ENCODE measurements at places on chromosomes 16 and 17.
A peak's percentile ranks its signal among the peaks of the same experiment; 100 is the strongest.

- DNase-seq: no peak
Measured at GRCh38 chr17:2835780-2836179, 39.5 kb downstream of the RAP1GAP2 start.

GRCh38 chr16:66508914-66509496, 40.9 kb downstream of the TK2 start:
- DNase-seq: no peak

- no peak for DNase-seq
Measured at GRCh38 chr17:6654841-6655731, 3.5 kb downstream of the C17orf100 start.

DNA sequence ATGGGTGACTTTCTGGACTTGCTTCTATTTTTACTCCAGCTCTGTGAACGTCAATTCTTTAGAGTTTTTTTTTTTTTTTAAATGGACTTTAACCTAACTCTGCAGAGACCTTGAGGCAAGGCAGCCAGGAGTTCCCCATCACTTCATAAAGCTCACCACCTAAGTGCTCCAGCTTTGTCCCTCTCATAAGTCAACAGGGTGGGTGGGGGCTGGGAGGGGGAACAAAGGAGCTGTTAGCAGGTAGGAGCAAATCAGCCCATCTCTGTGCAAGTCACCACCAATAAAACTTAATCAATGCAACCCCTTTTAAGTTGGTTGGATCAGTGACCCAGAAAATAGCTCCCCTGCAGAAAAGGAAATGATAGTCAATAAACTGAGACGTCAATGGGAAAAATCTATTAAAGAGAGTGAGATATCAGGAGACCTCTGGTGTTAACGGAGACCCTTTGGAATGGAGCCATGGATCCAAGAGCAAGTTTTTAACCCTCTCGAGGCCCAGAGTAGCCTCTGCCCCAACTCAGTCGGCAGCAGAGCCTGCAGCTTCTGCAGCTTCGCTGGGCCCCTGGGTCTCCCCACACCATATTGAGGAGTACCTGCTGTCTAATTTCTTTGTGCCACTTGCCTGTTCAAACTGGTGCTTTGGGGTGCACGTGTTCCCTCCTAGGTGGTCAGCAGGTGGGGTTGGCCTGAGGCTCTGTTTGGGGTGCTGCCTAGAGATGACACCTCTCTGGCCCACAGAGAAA, 27.6 kb upstream of the ETV4 start:
- no peak for DNase-seq

GRCh38 chr16:51163894-51164566, 13.0 kb upstream of the SALL1 start:
- DNase-seq: no peak

DNA sequence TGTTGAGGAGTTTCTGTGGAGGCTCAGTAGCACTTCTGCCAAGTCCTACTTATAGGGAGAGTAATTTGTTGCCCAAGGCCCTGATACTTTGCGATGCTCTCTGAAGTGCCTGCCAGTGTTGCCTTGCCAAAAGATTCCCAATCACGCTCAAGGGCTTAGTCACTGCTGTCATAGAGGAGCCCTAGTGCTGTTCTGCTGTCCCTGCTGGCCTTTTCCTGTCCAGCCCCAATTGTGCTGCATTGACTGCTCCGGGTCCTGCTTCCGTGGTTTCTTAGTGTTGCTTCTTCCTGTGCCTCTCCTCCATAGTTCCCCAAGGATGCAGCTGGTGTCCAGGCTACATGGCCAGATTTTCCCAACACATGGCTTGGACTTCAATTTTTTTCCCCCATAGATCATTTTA, 13.9 kb downstream of the NUP93 start:
- DNase-seq: no peak

- no peak for DNase-seq
Measured at GRCh38 chr17:15238057-15238456, 27.1 kb downstream of the PMP22 start.

DNA sequence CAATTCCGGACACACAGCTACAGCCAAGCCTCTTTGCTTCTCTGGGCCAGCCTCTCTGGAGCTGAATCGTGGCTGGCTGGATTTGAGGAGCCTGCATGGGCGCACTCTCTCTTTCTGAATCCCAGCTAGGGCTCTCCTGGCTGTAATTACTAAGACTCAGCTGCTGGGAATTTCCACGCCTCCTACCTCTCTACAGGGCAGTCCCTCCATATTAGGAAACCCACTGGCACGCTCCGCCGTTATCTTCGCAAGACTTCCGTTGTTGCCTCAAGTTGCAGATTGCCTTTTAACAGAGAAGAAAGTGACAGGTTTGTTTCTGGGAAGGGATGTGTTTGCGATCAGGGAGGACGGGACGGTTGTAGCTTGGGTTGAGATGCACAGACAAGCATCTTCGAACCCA, 188.4 kb upstream of the NLRP1 start:
- no peak for DNase-seq

DNA sequence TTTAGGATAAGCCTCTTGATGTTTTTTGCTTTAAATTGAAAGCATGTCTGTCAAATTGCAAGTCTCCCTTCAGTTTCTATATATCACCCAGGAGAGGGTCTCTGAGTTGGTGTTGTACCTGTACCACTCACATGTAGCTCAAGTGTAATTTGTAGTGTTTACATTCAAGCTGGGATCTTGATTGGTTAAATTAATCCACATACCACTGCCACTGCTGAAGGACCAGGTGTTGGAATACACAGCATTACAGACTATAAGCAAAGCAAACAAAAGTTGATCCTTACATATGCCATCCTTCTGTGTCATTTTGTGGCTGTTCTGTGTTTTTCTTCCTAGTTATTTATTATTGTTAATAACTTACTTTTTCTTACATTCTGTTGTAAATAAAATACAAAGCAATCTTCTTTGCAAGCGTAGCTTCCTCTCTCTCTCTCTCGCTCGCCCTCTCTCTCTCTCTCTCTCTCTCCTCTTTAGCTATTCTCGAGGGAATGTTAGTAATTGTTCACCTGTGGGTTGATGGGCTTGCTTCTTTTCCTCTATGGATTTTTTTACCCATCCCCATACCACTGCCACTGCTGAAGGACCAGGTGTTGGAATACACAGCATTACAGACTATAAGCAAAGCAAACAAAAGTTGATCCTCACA, 20.8 kb upstream of the NOL11 start:
- no peak for DNase-seq

- DNase-seq: no peak
Measured at GRCh38 chr16:69827524-69827923, 65.4 kb downstream of the WWP2 start.

DNA sequence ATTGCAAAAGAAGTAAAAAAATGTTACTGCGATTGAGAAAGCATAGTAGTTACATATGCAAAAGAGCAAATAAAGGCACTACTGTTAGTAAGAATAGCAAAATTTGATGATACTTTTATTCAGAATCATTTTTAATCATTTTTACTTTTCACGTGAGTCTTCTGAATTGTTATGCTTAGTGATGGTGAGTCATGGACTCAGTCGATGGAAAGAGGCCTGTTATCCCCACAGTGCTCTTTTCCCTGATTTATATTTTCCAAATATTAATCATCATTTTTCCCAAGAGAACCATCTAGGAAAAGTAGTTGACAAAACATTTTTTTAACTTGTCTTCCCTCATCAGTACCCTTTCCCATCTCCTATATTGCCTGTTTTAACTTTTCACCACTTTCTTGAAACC, 181.1 kb downstream of the CHD9 start:
- DNase-seq: no peak

GRCh38 chr16:2895813-2896212, 12.8 kb downstream of the FLYWCH2 start:
- no peak for DNase-seq

- DNase-seq: no peak
Measured at GRCh38 chr17:10147761-10148415, 50.5 kb downstream of the GAS7 start.

- no peak for DNase-seq
Measured at GRCh38 chr16:6146874-6147425, 1049.4 kb upstream of the EEF2KMT start.

- DNase-seq: no peak
Measured at GRCh38 chr17:36933512-36934143, 3.6 kb upstream of the LHX1 start.

GRCh38 chr16:28524681-28525171, 14.0 kb downstream of the NUPR1 start:
- no peak for DNase-seq

- DNase-seq: no peak
Measured at GRCh38 chr16:79037521-79038373, 562.8 kb downstream of the MAF start.

DNA sequence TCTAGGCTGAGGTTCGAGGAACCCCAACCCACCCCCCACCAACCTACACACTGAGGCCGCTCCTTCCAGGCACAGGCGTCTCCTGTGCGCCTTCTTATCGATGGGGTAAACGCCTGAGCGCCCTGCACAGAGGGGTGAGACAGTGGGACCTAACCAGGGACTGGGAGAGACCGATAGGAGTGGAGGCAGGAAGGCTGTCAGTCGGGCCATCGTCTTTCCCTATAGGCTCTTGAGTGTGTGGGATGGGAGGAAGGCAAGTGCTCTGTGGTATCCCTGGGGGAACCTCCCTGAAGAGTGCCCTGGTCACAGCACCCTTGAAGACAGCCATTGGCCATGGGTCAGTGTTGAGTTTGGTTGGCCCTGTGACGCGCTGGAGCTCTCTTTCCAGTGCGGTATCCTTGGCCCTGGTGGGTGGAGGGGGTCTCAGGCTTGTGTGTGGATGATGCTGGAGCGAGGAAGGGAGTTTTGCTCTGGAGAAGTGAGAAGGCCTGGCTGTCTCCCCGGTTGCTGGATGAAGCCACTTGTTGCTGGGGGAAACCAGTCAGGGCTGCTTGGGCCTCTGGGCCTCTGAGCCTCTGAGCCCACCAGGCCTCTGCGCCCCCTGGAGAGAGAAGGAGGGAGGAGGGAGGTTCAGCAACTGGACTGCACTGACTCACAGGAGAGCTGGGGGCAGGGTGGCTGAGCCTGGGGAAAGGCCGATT, 1.7 kb downstream of the GPRC5C start:
- no peak for DNase-seq

GRCh38 chr16:68893710-68894705, 50.7 kb downstream of the TANGO6 start:
- DNase-seq: no peak

DNA sequence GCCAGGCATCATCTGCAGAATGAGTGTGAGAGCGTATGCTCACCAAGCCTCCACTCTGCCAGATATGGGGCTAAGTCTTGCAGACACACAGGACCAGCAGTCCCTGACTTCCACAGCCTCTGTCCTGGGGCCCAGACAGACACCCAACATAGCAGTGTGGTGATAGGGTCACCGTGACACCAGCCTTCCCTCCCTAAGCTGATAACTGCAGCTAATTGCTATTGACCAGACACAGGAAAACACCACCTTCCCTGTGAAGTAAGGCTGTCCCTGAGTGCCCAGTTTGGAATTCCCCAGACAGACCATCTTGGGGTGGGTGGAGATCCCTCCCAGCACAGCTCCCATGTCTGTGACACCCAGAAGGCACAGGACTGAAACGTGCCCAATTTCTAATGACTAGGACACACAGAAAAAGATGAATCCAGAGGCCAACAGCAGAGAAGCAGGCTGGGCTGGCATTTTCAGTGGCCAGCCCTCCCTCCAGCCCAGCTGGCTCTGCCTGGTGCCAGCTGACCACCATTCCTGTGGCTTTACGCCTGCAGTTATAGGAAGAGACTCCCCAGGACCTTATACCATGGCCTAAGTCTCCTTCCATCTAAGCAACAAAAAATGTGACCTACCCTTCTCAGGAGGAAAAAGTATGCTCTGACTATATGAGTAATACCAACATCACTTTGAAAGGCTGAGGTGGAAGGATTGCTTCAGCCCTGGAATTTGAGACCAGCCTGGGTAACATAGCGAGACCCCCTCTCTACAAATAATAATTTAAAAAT, 30.3 kb downstream of the ATPAF2 start:
- no peak for DNase-seq

DNA sequence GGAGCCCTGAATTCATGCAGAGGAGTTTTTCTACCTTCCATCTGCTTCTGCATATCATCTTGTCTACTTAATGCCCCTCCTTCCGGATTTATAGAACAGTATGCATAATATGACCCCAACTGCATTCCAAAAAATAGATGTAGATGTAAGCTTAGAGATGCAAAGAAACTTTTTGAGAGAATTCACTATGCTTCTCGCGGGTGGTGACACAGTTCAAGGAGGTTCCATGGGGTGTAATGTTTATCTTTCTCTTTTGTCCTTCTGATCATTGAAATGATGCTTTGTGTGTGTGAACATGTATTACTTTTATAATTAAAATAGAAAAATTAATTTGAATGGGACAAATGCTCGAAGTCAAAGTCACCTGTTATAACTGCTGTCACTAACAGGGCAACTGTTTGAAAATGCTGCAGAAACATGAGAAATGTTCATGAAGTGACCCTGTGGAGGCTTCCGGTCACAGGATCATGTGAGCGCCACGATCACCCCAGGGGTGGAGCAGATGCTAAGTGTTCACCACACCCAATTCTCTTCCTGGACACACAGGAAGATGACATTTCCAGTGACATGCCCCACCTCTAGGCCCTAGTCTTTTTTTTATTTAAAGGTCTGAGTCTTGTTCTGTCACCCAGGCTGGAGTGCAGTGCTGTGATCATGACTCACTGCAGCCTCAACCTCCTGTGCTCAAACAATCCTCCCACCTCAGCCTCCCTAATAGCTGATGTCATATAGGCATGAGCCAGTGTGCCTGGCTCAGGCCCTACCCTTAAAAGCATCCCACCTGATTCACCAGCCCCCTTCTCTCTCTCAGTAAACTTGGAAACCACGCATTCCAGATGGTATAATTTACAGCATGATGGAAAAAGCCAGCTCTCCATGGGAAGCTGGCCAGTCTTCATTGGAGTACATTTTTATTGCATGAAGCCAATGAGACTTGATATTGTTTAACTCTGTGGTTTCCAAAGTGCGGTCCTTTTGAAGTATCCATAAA, 21.0 kb upstream of the AGRP start:
- DNase-seq: peak; percentile 69

DNA sequence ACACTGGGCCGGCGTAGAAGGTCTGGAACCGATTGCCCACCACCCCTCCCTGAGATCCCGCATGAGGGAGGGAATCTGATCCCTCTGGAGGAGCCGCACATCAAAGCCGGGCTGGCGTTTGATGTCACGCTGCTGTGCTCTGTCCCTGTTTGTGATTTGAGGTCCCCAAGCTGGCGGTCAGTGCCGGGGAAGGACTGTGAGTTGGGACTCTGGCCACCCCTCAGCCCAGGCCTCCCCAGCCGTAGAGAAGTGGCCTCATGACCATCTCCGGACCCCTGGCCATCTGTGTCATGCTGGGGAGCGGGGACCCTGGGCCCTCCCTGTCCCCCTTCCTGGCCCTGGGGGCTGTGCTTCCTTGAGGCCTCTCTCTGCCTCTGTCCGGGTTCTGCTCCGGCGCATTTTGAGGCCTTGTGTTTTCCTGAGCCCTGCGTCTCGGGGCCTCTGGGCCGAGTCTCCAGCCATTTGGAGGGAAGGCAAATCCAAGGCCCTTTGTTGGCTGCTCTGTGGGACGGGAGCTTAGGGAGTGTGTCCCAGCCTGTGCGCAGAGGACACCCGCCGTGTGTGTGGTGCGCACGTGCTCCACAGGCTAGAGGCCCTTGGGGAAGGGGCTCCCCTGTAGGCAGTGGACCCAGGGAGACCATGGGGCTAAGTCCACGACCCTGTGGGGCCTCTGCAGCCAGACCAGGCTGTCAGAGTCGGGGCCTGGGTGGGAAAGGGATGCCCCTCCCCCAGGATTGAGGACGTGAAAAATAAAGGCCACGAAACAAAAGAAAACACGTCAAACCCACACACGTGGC, 15.1 kb downstream of the ASPSCR1 start:
- DNase-seq: no peak

GRCh38 chr17:62805234-62805633, 2.9 kb downstream of the MARCHF10 start:
- DNase-seq: no peak

GRCh38 chr17:1347589-1348323, 52.3 kb downstream of the YWHAE start:
- no peak for DNase-seq
